Inflammatory macrophage treated with lipopolysaccharide for 1 hour (primary cell): ENCODE measurements at places on chromosomes 11 and 22.

- DNase-seq: peak; percentile 29
Measured at GRCh38 chr11:121426476-121427399, 25.4 kb upstream of the SORL1 start.

DNA sequence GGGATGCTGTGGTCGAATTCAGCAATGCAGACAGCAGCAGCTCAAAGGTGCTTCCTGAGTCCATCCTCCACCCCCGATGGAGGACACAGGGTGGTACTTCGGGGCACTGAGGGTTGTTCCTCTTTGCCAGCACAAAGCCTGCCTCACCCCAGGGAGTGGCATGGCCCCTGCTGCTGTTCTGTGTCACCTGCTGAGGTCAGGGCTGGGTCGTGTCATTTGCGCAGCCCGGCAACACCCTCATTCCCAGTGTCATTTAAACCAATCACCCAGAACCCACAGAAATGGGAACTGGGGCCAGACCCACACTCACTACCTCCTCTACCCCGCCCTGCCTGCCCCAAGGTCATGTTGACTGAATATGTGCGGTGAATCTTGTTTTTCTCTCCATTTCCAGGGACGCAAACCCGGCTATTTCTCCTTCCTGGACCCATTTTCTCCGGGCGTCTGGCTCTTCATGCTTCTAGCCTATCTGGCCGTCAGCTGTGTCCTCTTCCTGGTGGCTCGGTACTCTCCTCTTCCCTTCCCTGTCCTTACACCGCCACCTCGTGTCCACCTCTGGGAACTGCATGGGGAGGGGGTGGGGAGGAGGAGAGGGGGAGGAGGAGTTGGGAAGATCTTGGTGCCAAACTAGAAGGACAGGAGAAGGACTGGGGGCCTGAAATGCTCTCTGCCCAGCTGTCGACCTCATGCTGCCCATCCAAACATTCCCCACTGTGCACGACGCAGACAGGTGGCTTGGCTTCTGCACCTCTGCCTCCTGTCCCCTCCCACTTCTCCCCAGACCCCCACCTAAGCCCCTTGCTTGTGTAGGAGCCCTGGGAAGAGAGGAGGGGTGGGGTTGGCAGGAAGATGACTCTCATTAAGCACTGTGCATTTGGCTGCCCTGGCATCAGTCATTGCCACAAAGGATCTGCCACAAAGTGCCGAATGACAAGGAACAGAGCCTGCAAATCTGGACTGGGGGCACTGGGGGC is 71.2 kb upstream of the TBCEL start:
- peak; percentile 41 for DNase-seq

- no peak for DNase-seq
Measured at GRCh38 chr22:49951986-49952896, 8.3 kb upstream of the PIM3 start.

DNA sequence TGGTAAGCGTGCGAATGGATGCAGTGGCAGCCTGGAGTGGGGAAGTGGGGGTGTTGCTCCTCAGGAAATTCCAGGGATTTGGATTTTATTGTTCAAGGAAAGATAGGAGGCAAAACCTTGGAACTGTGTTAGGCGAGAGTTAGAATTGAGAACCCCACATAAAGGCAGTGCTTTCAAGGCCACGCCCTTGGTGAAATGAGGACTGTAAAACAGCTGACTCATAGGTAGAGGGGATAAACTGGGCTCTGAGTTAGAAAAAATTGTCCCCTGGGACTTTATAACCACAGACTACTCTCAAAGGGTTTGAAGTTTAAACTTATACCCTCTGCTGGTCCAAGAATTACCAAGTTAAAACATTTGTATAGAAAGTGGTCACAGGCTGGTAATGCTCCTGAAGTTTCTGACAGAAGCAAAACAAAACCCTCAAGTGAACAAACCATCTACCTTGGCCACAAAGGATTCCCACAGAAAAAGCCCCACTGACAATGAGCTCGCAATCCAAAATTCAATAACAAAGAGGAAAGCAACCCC is 250.3 kb upstream of the TBCEL start:
- no peak for DNase-seq
